ENCODE measurements at places on chromosomes 3 and 15. TPM values are rescaled to one million over a fixed set of nuclear protein-coding genes. Genes with fewer than 3 reads are reported as not detected.

Gene THRB
- 59.7 TPM for total RNA-seq

GRCh38 chr3:47601281-47601680 lies 22.6 kb upstream of the CSPG5 start:
- no peak for DNase-seq

Gene TARS3
- 20.6 TPM for total RNA-seq

DNA sequence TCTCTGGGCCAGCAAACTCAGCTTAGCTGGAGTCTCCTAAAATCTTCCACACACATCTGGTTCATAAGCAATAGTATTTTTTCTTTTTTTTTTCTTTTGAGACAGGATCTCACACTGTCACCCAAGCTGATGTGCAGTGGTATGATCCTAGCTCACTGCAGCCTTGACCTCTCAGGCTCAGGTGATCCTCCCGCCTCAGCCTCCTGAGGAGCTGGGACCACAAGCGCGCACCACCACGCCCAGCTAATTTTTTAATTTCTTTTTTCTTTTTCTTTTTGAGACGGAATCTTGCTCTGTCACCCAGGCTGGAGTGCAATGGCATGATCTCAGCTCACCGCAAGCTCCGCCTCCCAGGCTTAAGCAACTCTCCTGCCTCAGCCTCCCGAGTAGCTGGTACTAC lies 34.3 kb downstream of the RNU5B-1 start:
- no peak for DNase-seq

GRCh38 chr3:122621112-122621511 lies 43.7 kb downstream of the PARP15 start:
- no peak for DNase-seq

DNA sequence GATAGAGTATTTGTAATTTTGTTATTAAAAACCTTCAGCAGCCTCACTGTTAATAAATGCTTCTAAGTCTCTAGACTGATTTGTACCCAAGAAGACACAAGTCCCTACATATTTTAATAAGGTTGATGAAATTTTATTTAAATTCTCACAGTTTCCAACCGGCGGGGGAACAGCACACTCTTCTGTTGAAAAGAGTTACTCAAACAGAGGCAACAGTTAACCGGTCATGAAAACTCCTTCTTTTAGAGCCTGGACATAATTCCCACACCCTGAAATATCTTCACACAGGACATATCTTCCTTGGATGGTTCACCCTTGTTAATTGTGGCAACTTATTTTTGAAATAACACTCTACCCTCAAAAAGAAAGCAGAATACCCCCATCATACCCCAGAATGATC lies 278.8 kb downstream of the FOXP1 start:
- DNase-seq = no peak

DNA sequence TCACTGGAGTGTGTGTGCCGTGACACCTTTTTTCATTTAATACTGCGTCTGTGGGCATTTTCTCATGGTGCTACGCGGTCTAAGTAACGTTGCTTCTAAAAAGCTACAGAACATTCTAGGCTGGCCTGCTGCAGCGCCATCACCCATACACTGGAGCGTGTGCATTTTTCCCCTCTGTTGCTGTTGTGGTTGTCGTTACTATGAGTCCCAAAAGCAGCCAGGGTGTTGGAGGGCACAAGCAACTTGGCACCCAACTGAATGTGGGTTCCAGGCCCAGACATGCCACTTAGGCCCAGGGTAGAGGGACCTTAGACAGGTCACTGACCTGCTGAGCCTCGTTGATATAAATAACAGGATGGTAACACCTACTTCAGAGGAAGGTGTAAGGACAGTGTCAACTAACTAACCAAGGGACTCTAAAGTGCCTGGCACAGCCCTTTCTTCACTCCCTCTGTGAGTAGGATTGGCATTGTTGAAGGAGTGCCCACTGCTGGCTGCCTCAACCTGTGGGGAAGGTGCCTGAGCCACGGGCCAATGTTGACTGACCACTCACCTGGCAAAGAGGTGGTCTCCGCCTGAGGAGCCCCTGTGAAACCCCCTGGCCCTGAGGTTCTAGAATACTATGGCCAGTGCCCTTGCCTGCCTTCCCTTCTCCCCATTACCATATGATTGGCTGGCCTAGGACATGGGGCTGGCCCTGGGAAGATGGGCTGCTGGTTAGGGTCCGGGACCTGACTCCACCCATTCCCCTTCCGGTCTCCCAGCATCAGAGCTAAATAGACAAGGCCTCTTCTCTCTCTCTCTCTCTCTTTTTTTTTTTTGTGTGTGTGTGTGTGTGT lies 3.5 kb downstream of the CSK start:
- no peak for DNase-seq

- no peak for DNase-seq
Observed at GRCh38 chr3:151537726-151538125, 76.9 kb upstream of the IGSF10 start.

DNA sequence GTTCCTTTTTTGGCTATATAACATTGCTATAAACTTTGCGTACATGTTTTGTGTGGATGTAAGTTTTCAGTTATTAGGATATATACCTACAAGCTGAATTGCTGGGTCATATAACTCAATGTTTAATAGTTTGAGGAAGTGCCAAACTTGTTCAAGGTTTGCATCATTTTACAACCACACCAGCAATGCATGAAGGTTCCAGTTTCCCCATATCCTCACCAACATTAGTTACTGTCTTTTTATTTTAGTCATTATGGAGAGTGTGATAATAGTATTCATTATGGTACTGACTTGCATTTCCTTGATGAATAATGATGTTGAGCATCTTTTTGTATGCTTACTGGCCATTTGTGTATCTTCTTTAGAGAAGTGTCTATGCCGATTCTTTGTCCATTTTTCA lies 112.3 kb downstream of the NR1I2 start:
- DNase-seq = no peak

Gene DYNLT2B
- 4.7 TPM for total RNA-seq

Data from aorta (tissue), 5 donors.